ENCODE measurements at places on chromosomes 5 and 9. TPM values are rescaled to one million over a fixed set of nuclear protein-coding genes. Genes with fewer than 3 reads are reported as not detected.

GRCh38 chr5:50853151-50853550 is 186.7 kb downstream of the PARP8 start:
- peak; percentile 21 for DNase-seq

DNA sequence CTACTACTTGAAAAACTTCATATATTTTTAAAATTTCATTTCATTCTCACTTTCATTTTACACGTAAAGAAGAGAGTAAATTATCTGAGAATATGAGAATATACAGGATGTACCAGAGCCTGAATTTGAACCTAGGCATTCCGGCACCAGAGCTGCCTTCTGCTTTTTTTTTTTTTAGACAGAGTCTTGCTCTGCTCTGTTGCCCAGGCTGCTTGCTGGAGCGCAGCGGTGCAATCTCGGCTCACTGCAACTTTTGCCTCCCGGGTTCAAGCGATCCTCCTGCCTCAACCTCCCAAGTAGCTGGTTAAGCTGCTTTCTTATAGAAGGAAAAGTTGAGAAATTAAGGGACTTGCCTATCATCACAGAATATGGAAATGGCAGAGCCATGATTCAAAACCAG is 540.1 kb downstream of the EBF1 start:
- DNase-seq = no peak

The PCDHA1 gene
- total RNA-seq = not detected

GRCh38 chr9:33446946-33447798 is at the start of gene AQP3:
AQP3 (minus strand) TSS chr9:33447593; CDS start chr9:33447530, 63 bp downstream.
- DNase-seq = peak; percentile 81

- DNase-seq = no peak
These were observed 33.2 kb downstream of the SLC22A4 start for GRCh38 chr5:132327252-132327955.

DNA sequence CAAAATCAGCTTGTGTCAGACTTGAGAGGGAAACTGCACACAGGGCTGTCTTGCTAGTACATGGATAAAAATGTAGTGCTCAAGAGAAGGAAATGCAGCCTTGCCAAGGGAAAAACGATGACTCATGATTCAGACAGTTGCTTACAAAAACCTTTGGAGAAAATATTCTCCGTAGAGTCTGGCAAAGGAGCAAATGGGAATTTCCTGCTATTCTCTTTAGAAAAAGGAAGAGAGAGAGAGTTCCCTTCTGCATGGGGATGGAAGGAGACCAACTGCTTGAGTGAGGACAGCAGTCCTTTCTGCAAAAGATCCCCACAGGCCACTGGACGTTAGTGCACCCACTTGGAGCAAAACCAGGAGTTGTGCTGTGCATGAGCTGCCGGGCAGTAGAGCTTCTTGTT is 7.6 kb downstream of the IFNB1 start:
- DNase-seq = peak; percentile 13

GRCh38 chr9:91395106-91395552 is 28.5 kb downstream of the NFIL3 start:
- no peak for DNase-seq

- DNase-seq = peak; percentile 26
These were observed 2.1 kb upstream of the OGN start for GRCh38 chr9:92406477-92406876.

The PCDHGA7 gene
- total RNA-seq = 2.0 TPM

Measured in transverse colon (tissue), 4 donors.